Activated CD4-positive, CD25-positive, alpha-beta regulatory T cell (primary cell): ENCODE measurements at places on chromosomes 2 and 18.

DNA sequence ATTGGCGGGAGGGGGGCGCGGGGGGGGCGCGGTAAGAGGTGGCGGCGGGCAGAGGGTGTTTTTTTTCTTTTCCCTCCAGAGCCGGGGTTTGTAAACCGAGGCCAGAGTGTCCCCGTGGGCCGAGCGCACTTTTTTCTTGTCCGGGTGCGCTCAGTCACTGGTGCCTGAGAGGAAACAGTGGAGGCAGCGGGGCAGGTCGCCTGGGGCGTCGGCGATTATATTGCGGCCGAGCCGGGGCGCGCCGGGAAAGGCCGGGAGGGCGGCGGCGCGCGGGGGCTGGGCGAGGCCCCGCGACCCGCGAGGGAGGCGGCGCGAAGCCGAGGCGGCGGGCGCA, 275 bp downstream of the HOXD8 start:
- no peak for DNase-seq

- no peak for DNase-seq
Observed at GRCh38 chr18:29041976-29042375, 865.0 kb upstream of the CDH2 start.

GRCh38 chr2:216849987-216850386, 9.9 kb downstream of the TNP1 start:
- DNase-seq, result no peak

- no peak for DNase-seq
Observed at GRCh38 chr18:63917817-63918216, 10.1 kb downstream of the SERPINB10 start.

DNA sequence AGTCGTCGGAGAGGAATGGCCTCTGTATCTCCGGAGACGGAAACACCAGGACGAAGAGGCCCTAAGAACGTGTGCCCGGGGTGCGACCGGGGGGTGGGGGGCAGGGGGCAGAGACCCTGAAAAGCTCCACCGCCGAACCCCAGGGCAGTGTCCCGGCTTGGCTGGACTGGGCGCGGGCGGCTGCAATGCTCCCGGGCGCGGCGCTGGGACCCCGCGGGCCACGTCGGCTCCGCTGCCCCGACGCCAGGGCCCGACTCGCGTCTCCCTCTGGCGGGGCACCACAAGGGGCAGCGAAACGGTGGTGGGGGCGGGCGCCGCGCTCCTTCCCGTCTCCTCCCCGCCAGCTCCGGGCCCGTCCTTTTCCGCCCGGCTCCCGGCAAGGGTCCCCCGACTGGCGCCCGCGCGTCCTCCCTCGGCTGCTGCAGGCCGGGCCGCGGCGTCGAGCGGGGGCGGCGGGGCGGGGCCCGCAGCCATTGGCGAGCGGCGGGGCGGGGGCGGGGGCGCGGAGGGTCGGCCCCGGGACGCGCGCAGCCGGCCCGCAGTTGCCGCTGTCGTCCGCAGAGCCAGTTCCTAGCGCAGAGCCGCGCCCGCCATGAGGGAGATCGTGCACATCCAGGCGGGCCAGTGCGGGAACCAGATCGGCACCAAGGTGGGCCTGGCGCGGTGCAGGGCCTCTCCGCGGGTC, at the start of gene TUBB6:
Gene TUBB6, plus strand, starts transcription at position 541 of the 685 bp plus-strand sequence. Its CDS starts 52 bp downstream, at position 593.
- DNase-seq, result no peak

- DNase-seq, result no peak
Observed at GRCh38 chr2:64699712-64700111, 46.0 kb upstream of the SERTAD2 start.

DNA sequence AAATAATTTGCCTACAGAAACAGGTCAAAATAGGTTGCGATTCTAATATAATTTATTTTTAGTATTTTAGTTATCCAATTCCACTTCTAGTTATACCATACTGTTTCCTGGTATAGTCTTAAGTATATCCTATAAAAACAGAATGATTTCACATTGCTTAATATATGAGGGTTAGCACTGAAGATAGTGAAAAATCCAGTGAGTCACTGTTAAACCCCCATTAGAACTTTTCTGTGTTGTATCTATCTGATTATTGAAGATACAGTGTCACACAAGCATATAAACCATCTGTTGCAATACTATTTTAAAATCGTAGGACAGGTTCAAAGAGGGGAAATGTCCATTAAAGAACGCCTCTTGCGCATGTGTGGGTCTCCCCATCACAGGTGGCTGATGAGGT, 110.0 kb downstream of the FEZ2 start:
- no peak for DNase-seq

DNA sequence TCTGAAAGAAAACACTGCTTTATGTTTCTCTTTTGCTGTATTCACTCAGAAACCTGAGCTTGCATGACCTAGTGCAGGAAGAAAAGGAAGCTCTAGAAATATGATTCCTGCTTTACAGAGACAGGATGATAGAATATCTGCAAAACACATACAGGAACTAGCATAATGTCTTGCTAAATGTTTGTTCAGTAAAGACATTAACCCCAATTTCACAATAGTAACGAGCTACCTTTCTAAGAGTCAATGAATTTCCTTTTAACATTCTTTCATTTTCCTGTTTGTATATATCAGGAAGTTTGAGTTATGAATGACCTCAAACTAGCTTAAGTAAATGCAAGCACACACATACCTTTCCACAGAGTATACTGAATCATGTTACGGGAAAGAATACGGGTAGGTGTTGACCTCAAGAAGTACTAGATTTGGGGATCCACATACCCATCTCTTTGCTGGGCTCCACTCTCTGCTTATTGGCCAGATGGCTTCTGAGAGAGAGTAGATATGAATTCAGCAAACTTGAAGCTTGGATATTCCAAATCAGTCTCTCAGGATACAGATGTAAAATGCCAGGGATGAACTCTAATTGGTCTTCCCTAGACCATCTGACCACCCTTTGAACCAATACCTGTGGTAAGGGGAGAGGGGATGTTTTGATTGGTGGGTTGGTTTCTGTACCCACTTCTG, 18.2 kb upstream of the ACSL3 start:
- DNase-seq, result no peak

- no peak for DNase-seq
Observed at GRCh38 chr2:194867328-194867727, 789.7 kb upstream of the SLC39A10 start.

- DNase-seq, result no peak
Observed at GRCh38 chr2:1798115-1798784, 53.9 kb upstream of the PXDN start.

GRCh38 chr2:25671622-25672021, 1.8 kb downstream of the DTNB start:
- no peak for DNase-seq

GRCh38 chr2:86441392-86441881, 266 bp downstream of the KDM3A start:
- no peak for DNase-seq

DNA sequence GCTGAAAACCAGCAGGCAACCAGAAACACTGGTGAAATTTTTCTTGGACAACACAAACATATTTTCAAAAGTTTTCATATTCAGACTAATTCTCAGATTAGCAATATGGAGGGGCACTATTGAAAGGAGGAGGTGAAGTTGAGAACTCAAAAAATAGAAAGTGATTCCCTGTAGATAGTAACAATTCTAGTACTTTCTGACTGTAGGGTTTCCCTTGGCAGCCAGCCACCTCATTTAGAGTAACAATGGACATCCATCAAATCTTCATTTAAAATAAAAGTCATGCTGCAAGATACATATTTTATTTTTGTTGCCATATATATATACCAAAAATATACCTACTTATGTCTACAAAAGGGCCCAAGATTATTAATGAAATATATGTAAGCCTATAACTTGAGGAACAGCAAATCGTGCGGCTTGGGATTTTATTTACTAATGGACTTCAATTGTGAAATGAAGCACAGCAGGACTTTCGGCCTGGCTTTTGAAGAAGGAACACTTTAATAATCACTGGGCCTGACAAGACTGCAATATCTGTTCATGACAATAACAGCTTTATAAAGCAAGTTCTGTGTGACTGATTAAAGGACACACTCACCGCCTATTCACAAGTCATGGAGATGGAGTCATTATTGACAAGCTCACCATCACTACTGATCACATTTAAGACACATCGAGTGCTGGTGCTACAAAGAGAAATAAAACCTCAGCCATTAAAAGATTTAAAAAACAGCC, 6.8 kb upstream of the NR4A2 start:
- DNase-seq, result no peak

- no peak for DNase-seq
Observed at GRCh38 chr18:55113800-55114199, 154.5 kb upstream of the CCDC68 start.

GRCh38 chr2:1626271-1626681, 118.0 kb downstream of the PXDN start:
- no peak for DNase-seq

- no peak for DNase-seq
Observed at GRCh38 chr2:7924023-7924762, 757.7 kb upstream of the ID2 start.

- DNase-seq, result no peak
Observed at GRCh38 chr2:68216454-68217310, 35.6 kb downstream of the PPP3R1 start.

DNA sequence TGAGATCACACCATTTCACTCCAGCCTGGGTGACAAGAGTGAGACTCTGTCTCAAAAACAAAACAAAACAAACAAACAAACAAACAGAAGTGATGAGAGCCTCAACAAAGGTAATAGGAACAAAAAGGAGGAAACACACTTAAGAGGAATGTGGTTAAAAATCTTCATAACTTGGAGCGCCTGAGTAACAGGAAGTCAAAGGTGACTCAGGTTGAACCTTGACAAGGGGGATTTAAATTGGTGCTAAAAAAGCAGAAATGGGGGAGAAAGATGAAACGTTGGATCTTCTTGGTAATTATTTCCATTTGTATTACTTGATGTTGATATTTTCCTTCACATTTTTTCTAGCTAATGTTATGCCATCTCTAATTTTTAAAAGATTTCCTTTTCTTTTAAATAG, 318.5 kb upstream of the TCF4 start:
- no peak for DNase-seq

- DNase-seq, result no peak
Observed at GRCh38 chr2:205139822-205140463, 542.4 kb upstream of the NRP2 start.

- DNase-seq, result no peak
Observed at GRCh38 chr2:130370490-130370889, 14.6 kb downstream of the PTPN18 start.

- DNase-seq, result no peak
Observed at GRCh38 chr18:56379256-56379655, 259.1 kb downstream of the TXNL1 start.

GRCh38 chr2:141142025-141142424, 988.8 kb downstream of the LRP1B start:
- DNase-seq, result no peak

DNA sequence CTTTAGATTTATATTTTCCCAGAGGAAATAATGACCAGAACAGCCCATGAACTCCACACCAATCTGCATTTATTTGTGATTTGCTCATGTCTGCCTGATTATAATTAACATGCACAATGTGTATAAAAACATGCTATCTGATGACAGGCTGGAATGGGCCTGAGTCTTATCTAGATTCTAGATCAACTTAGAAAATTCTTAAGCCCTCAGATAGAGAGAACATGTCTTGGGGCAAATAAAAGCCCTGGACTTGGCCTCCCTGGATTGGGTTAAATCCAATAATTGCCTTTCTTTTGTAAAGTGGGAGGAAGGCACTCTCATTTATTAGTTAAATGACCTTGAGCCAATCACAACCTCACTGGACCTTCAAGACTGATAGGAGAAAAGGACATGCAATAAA, 61.8 kb downstream of the EVA1A start:
- no peak for DNase-seq

- no peak for DNase-seq
Observed at GRCh38 chr2:18200771-18201170, 322.3 kb downstream of the KCNS3 start.

GRCh38 chr18:58432050-58432727, 196.7 kb downstream of the ALPK2 start:
- no peak for DNase-seq

DNA sequence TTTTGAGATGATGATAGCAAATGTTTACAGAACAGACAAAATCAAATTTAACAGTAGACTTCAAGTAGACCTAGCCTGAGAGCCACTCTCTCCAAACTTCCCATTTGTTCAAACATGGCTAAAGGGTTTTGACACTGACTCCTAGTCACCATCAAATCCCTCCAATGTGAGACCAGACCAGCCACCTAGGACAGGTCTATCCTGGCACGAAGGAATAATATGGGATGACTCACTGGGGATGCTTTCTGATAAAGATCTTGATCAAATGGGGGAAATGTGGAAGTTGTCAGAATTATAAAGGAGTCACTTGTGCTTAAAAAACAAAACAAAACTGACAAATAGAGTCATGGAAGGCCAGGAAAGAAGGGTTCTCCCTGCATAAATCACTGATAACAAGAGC, 95.7 kb downstream of the EDAR start:
- no peak for DNase-seq

DNA sequence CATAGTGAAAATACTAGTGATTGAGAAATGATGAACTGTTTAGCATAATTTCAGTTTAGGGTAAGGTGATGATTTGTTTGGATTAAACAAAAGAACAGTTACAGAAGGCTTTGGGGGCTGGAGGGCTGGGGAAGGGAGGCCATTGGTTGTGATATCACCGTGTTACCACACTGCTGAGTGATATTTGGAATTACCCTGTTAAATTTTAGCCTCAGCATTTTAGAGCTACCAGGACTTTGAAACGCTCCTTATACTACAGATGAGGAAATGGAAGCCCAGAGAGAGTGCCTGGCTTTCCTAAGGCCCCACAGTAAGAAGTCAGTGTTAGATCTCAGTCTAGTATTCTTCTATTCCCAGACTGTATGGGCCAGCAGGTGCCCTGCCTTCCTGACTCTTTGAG, 15.6 kb downstream of the ARHGEF33 start:
- no peak for DNase-seq

DNA sequence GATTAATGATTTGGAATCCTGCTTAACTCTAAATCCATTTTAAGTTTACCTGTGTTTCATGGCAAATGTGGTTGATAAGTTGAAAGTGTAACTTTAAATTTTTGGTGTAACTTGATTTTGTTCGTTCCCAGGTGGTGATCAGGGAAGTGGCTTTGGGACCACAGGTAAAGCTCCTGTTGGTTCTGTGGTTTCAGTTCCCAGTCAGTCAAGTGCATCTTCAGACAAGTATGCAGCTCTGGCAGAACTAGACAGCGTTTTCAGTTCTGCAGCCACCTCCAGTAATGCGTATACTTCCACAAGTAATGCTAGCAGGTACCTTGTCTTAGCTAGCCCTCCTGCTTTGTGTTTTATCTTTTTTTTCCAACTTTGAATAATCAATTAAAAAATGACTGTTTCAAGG, 62.8 kb downstream of the AGFG1 start:
- no peak for DNase-seq

DNA sequence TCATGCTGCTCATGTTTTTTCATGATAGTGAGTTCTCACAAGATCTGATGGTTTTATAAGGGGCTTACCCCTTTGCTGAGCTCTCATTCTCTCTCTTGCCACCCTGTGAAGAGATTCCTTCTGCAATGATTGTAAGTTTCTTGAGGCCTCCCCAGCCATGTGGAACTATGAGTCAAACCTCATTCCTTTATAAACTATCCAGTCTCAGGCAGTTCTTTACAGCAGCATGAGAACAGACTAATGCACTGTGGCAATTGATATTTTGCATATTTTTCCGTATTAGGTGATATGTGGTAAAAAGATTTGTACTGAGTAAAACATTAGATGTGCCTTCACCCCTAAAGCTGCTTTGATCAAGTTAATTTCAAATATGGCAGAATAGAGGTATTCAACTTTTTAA, 48.8 kb downstream of the RAB27B start:
- DNase-seq, result no peak
